ENCODE measurements at places on chromosomes 2 and 18.

DNA sequence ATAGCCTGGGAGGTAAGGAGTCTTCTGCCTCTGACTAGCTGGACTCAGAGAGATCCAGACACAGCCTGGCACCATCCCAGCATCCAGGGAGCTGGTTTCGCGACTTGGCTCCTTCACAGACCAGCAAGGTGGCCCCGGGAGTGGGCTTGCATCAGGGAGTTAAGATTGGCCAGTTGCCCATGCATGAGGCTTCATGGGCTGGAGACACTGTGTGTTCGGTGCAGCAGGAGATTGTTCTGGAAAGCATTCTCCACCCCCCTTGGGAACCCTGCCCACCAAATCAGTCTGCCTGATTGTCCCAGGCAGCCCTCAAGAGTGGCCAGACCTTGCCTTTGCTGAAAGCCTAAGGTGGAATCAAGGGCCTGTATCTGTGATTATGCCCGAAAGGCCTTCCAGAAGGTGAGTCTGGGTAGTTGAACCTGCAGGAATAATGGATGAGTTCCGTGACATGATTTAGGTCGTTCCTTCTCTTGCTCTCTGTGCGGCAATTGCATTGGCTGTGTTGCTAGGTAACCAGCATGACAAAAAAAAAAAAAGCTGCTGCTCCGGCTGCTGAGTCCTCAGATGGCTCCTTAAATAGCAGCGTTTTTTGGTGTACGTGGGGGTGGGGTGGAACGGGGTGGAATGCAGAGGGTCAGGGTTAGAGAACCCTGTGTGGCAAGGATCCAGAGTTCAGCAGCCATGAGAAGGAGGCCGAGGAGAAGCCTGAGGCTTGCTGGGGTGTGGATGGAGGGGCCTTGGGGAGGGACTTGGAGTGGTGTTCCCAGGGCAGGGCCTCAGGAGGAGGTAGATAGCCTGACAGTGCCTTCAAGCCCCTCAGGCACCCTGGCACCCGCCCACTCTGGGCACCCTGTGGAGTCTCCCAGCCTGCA, 93.0 kb upstream of the MCFD2 start:
- DNase-seq = peak; percentile 34

DNA sequence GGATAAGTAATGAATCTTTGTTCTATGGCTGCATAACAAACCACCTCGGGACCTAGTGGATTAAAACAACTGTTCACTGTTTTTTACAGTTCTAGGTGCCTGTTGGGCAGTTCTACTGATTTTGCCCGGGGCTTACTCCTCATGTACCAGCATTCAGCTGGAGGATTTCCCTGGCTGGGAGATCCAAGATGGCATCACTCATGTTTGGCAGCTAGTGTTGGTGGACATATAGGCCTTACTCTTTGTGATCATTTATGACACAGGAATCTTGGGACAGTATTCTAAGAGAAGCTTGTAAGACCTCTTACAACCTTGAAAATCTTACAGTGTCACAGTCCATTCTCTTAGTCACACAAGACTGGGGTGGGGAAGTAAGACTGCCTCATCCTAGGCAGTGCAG, 4.6 kb downstream of the MARCHF7 start:
- no peak for DNase-seq

DNA sequence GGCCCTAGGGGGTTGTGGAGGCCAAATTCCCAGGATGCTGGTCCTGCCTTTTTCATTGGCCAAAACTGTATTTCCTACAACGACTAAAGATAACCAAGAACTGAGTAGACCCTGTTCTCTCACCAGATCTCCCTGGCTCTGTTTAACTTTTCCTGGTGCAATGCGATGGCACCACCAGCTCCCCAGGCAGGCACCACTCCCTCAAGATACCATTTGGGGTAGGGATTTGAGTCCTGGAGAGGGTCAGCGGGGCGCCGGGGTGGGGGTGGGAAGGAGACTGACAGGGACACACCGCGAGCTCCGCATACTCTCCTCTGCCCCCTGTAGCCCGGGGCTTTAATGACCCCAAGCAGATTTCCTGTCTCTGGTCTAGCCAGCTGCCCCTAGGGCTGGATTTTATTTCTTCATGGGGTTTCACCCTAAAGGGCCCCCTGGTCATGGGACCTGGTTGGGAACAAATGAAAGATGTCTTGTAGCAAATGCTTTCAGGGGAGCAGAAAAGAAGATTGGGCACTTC, 7.3 kb downstream of the SIX2 start:
- peak; percentile 47 for DNase-seq

DNA sequence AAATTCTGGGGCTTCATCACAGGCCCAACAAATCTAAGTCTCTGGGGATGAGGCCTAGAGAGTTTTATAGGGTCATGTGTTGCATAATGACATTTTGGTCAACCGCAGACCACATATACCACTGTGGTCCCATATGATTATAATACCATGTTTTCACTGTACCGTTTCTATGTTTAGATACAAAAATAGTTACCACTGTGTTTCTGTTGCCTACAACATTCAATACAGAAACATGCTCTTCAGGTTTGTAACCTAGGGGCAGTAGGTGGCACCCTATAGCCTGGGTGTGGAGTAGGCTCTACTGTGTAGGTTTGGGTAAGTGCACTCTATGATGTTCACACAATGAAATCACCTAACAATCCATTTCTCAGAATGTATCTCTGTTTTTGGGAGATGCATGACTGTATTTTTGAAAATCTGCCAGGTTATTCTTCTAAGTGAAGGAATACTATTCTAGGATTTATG, 485.2 kb downstream of the PTPRM start:
- peak; percentile 50 for DNase-seq

DNA sequence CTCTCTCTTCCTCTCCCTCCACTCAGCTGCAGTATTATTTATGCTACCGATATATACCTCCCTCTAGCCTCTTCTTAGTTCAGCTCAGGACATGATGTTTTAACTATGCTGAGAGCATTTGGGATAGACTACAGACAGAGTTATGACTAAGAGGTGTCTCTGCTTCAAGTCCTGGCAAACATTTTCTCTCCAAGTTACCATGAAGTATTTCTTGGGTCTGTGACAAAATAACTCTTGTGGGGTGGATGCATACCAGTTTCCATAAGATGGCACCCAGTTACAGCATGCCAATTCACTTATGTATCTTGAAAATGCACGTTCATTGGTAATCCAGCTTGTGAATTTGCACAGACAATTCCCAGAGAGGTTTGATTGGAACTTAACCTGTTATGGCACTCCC, 737.6 kb downstream of the SLC4A3 start:
- peak; percentile 66 for DNase-seq

GRCh38 chr2:238818561-238818960, 29.3 kb upstream of the TWIST2 start:
- DNase-seq = no peak

DNA sequence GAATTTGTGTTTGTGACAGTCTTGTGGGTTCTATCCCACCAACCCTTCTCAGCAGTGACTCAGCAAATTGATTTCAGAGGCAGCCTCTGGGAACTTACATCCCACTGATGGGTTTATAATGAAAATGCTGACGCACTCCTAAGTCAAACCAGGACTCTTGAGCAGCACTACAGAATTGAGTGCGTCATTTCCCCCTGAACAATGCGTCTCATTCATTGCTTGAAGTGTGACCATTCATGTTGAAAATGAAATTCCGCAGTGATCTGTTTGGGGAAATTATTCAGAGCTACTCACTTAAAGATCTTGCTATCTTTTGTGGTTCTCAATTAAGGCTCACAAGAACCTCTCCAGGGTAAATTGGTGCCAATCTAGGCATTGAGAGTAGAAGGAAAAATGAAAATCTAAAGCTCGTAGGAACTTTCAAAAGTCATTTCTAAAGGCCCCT, 417.7 kb upstream of the SLC14A2 start:
- no peak for DNase-seq

GRCh38 chr18:44602380-44602779, 78.3 kb upstream of the SETBP1 start:
- DNase-seq = peak; percentile 70

- DNase-seq = no peak
Measured at GRCh38 chr18:35729991-35730668, 148.6 kb downstream of the GALNT1 start.

- DNase-seq = no peak
Measured at GRCh38 chr2:62711832-62712494, 6.5 kb downstream of the EHBP1 start.

- no peak for DNase-seq
Measured at GRCh38 chr18:79468119-79468789, 72.5 kb downstream of the NFATC1 start.

- no peak for DNase-seq
Measured at GRCh38 chr2:74902281-74902860, 56.1 kb upstream of the POLE4 start.

DNA sequence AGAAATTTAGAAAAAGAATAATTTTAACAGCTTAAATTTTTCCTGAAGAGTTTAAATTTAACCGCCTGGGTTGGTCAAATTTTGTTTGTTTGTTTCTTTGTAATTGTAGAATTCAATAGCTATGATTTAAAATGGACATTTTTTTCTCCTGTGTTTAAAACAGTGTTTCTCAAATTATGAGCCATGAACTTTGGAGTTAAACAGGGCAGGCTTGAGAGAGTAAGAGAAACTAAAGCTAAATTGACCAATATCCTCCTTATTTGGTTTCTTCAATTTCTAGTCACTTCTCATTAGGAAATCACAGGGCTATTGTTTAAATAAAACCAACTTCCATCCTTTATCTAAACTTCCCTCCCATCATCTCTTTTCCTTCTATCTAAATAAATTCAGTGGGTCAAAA, 21.9 kb downstream of the FN1 start:
- no peak for DNase-seq

- DNase-seq = no peak
Measured at GRCh38 chr2:177908182-177908581, 164.4 kb downstream of the PDE11A start.

- no peak for DNase-seq
Measured at GRCh38 chr18:21759836-21760235, 19.2 kb downstream of the MIB1 start.

GRCh38 chr2:27152796-27153464, 4.1 kb downstream of the TCF23 start:
- no peak for DNase-seq

DNA sequence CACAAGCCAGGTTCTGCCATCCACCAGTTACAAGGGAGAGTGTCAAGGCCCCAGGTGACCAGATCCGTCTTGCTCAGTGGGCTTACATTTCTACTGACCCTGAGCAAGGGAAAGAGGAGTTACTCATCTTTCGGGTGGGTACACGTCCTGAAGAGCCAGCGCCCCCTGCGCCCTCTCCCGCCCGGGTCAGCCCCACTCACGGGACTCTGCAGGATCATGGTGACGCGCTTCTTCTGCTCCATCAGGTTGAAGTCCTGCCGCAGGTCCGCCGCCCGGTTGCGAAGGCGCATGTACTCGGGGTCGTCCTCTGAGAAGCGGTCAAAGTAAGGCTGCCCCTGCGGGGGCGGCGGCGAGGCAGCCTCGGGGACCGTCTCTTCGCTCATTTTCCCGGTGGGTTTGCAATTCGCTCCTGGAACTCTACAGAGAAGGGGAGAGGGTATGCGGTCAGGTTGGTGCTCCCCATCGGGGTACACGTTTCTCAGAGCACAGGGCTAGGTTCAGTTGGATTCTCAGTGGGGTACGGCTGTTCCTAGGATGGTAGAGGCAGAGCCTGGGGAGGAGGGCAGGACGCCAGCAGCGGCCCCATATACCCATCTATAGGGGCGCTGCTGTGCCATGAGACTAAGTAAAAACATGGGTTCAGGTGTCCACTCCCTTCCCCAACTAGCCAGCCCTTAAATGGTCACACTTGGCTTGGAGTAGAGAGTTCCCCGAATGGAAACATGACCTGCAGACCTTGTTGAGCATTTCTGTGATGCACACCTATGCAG, 61.8 kb downstream of the ADD2 start:
- DNase-seq = no peak

DNA sequence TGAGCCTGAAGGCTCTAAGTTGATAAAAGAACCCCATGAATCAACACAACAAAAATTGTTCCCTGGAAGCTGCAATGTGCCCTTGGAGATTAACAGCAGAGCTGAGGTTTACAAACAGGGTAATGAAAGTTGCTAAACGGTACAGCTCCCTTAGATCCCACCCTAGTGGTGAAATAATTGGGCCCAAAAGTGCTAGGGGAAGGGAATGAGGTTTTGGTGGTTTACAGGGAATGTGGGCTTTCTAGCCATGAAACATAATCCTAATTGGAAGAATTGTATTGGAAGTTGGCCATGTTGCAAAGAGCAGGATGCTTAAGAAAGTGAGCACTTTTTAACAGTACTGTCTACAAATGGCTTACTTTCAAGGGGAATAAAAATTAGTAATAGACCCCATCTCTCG, 180.2 kb upstream of the SMIM21 start:
- no peak for DNase-seq

GRCh38 chr2:68689553-68690537, 44.8 kb upstream of the ARHGAP25 start:
- DNase-seq = no peak

GRCh38 chr2:105455488-105456003, 56.7 kb upstream of the FHL2 start:
- peak; percentile 99 for DNase-seq

DNA sequence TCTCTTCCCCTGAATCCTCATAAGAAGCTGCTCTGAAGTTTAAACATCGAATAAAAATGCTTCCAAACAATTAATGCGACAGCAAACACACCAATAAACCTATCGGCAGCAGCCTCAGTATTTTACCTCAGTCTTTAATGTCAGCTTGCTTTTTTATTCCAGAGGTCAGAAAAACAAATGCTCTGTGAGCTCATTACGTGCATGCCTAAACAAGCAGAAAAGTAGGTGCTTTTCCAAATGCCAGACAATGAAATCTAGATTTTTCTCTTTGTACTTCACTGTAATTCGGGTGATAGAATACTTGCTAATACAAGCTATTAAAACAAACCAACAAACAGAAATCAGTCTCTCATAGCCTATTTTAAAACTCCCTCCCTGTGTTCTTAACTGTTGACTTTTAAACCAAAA, 381.5 kb downstream of the NRXN1 start:
- DNase-seq = no peak

- no peak for DNase-seq
Measured at GRCh38 chr2:239246723-239247122, 154.1 kb downstream of the HDAC4 start.

- no peak for DNase-seq
Measured at GRCh38 chr18:26971409-26971808, 105.9 kb upstream of the AQP4 start.

DNA sequence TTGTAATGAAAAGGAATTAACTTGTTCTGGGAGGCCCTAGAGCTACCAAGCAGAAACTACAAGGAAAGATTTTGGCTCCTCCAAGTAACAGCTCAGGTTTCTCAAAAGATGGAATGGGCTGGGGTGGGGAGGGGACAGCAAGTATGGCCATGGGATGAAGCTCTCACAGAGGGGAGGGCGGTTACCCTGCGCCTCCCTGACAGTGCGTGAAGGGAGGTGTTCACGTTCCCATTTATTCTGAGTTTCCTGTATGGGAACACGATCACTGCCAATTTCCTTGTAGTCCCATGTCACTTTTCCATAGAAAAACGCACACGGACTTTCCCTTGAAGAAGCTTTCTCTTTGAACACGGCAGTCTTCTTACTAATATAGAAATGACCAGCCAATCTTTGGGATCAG, 17.0 kb downstream of the CDC42EP3 start:
- no peak for DNase-seq

- no peak for DNase-seq
Measured at GRCh38 chr2:216714376-216714775, 19.0 kb upstream of the IGFBP5 start.

GRCh38 chr18:74497778-74498177, 1.6 kb downstream of the CNDP2 start:
- DNase-seq = no peak
